ENCODE measurements at places on chromosomes 3 and 15.
A peak's percentile ranks its signal among the peaks of the same experiment; 100 is the strongest.

DNA sequence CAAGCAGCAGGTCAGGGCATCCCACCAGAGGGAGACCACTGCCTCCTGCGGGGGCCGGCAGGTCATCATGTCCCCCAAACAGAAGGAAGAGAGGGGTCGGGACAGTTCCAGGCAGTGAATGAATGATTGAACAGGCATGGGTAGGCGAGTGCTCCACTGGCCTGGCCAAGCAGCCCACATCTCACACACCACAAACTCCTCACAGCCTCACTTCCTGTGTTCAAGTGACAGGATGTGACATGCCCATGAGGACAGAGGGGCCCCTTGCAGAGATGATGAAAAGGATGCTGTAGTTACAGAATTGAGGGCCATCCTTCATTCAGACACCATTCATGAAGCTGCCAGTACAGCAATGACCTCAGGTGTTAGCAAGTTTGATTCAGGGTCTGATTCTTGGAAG is 3.7 kb downstream of the IQSEC1 start:
- no peak for DNase-seq

GRCh38 chr15:68983961-68984481 is 30.5 kb upstream of the NOX5 start:
- DNase-seq: peak; percentile 96

DNA sequence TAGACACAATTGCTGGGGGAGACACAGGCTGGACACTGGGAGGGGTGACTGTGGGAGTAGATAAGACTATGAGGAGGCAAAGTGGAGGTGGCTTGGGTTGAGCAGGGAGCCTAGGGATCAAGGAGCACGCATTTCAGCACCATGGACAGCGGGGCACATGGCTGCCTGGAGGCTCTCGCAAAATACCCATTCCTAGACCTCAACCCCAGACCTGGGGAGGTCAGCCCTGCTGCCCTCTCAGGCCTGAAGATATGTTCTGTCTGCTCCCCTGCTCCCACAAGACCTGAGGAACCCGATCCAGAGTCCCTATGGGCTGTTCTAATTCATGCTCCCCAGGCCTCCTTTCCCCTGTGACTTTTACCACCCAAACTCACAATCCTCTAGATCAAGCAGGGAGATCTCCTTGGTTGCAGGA is 16.0 kb upstream of the CPEB1 start:
- peak; percentile 73 for DNase-seq

DNA sequence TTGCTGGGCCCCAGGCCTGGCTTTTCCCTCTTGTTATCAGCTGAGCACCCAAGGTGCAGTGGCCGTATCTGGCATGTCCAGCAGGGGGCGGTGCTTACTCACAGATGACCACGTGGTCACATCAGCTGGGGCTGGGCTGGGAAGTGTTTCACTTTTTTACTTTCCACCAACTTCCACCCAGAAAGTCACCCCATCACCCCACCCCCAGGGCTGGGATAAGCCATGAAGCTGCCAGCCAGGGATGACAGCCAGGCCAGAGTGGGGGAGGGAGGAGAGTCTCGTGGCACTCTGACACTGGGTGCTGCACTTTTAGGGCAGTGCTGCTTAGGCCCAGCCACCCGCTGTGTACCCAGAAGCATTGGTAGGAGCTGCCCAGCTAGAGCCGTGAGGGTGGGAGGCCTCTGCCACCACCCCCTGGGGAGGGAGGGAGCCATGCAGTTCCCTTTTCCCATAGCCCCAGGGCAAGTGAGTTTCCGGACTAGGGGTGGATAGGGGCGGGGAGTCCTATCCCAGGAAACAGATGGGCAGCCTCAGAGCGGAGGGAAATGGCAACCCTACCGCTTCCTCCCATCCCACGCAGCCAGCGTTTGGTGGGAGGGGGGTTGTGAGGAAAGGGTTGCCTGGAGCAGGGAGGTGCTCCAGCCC is 6.1 kb downstream of the PPCDC start:
- DNase-seq: peak; percentile 92

DNA sequence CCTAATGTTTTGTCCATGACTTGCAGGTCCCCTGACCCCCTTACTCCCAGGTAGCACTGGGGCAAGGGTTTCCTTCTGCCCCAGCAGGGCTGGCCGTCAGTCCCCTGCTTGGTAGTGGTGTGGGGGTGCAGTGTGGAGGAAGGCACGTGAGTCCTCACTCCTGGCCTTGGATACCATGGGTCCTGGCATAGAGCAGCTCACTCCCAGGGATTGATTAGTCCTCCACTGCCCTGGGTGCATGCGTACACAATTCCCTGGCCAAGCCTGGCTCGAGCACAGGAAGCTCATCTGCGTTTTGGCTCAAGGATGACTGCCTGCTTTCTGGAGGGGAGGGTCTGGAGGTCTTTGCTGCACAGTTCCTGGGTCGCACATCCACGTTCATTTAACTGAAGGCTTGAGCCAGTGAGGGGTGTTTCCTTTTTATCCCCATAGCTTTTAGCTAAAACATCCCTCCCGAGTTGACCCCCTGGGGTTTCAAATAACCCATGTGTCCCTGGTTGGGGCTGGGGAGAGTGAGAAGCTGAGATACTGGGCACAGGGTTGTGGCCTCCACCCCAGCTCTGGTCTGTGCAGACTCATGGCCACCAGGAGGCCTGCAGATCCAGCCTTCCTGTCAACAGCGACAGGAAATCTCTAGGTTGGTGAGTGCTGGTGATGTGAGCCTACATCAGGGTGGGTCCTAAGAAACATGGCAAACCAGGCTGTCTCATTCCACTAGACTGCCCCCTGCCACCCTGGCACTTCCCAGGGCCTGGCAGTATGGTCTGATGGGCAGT is 11.5 kb downstream of the HEMK1 start:
- no peak for DNase-seq

DNA sequence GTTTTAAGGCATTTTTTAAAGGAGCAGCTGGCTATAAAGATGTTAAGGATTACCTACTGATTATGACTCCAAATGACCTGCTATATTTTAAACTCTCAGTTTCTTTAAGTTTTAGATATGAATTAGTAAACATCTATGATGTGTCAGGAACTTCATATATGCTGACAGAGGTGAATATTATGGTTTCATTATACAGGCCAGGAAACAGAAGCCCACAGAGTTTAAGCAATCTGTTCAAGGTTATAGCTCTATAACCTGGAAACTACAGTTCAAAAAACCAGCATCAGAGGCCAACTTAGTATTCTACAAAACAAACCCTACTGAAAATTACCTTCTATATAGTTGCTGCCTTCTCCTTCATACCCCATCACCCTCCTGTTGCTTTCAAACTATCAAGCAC is 17.4 kb downstream of the PLSCR4 start:
- DNase-seq: no peak

GRCh38 chr15:45377609-45378148 is 665 bp downstream of the GATM start:
- no peak for DNase-seq

- DNase-seq: no peak
Measured at GRCh38 chr3:142530296-142530695, 48.2 kb downstream of the ATR start.

GRCh38 chr3:80663426-80663825 is 895.6 kb upstream of the ROBO1 start:
- DNase-seq: no peak

GRCh38 chr3:46061108-46061720 is 33.9 kb upstream of the XCR1 start:
- DNase-seq: no peak

DNA sequence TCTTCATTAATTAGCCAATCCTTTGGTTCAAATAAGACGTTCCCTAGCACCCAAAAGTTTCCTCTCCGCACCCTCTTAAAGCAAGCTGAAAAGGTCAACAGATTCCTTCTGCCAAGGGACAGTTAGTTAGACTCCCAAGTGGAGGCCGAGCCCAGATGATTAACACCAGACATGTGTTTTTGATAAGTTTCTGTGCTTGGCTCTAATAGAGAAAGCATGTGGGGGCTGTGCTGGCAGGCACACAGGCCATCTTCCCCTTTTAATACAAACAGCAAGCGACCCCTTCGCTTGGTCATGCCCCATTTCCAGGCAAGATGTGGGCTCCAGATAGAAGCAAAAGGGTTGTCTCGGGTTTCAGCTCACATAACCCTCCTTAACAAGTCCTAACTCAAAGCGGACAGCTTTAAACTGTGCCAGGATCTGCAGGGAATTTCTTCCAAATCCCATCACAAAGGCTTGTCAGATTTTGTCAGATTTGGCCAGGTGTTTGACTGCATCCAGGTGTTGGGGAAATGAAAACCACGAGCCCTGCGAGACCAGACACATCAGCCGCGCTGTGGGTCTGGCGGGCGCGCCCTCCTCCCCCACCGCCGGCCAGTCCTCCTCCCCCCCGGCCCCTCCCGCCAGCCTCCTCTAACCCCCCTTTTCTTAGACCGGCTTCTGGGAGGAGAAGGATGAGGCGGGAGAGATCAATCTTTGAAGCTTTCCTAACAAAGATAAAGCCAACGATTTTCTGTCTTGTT is 3.3 kb downstream of the HES1 start:
- DNase-seq: peak; percentile 76

- DNase-seq: no peak
Measured at GRCh38 chr15:74135041-74135565, 4.7 kb downstream of the ISLR2 start.

- DNase-seq: no peak
Measured at GRCh38 chr3:99627062-99627826, 11.2 kb upstream of the COL8A1 start.

DNA sequence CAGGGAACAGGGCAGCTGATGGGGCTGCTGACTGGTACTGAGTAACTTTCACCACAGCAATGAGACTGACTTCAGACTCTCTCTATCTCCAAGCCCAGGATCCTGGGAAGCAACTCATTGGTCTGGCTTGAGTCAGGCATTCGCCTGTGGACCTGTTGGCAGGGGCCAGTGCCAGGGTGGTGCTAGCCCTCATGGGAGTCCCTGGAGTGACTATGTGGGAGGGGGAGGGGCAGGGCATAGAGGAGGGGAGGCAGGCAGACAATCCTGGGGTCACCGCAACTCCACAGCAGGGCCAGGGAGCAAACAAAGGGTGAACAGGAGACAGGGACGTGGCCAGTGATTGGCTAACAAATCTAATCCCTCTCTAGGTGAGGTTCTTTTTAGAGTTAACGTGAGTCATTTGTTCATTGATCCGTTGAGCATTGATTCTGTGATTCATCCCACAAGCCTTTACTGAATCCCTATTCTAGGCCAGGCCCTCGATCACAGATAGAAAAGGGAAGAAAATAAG is 71.8 kb downstream of the CEMIP start:
- no peak for DNase-seq

GRCh38 chr3:101725194-101725889 is 928 bp downstream of the CEP97 start:
- DNase-seq: peak; percentile 69

DNA sequence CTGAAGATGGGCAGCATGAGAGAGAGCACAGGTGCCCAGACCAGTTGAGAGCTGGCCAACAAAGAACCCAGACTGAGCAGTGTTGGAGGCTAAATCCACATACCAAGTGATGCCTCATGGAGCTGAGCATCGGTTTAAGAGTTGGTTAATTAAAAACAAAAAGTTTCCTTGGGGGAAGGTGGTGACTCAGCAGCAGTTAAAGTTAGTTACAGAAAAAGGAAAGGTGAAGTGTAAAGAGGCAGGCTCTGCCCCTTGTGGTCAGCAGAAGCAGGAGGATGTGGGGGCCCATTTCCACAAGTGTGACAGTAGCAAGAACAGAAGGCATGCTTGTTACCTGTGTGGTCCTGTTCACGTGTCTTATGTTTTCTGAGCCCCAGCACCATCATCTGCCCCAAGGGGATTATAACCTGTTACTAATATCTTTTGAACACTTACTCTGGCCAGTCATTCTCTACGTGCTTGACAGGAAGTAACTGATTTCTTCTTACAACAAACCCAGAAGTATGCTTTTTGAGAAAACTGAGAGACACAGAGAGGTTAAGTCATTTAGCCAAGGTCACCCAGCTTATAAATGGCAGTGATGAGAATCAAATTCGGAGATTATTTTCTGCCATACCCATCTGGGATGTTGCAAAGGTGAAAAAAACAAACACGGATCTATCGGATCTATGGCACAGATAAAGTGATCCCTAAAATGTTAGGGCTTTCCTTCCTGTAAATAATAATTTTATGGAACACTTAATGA is 91.0 kb downstream of the EPHB1 start:
- DNase-seq: no peak

- no peak for DNase-seq
Measured at GRCh38 chr15:69852916-69853315, 244.8 kb downstream of the TLE3 start.

- DNase-seq: no peak
Measured at GRCh38 chr15:74377831-74378766, 10.7 kb upstream of the CYP11A1 start.

DNA sequence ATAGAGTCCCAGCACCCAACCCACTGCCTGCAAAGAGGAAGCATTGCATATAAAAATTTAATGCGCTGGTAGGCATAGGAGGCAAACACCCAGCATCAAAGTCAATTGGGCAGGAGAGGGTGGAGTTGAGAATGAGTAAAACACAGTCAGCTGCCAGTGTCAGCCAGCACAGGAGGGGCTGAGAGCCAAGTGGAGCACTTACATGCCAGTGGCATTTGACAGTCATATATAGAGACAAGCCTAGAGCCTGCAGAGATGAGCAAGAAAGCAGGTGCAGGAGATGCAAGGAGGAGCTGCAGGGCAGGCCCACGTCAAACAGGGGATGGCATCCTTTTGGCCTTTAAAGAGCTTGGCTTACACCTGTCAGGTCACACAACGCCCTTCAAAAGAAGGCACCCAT is 27.6 kb upstream of the ZFAND6 start:
- no peak for DNase-seq

DNA sequence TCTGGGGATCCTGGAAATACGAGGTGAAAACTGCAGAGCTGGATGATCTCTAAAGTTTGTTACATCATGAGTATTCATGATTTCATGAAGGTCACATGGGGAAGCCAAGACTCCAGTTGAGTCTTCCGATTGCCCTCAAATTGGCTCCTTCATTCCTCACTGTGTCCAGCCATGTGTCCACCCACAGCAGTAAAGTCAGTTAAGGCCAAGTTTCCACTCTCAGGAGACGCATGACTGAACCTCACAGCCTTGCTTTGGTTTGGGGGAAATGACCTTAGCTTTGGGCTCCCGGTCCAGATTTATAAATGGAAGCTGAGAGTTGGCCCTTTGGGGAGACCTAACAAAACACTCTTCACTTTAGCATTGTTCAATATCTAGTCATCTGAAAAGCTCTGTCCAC is 289.7 kb upstream of the MCTP2 start:
- DNase-seq: no peak

GRCh38 chr3:183962807-183963206 is 54.9 kb downstream of the ABCC5 start:
- no peak for DNase-seq

GRCh38 chr3:81581966-81582599 is 179.4 kb downstream of the GBE1 start:
- peak; percentile 49 for DNase-seq

DNA sequence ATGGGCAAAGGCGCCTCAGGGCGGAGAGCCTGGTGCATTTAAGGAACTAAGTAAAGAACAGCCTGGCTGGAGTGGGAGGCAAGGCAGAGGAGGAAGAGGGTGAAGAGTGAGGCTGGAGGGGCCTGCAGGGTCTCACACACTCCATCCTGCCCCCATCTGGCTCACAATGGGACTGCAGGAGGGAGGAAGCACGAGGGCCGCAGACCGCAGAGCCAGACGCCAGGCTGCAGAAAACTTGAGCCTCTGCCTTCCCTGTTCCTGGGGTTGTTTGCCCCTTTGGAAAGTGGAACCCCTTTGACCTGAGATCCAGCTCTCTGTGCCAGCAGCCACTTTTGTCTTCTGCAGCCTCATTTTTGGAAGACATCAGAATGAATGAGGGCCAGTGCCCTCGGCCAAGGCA is 138.0 kb downstream of the SRGAP3 start:
- DNase-seq: no peak

- no peak for DNase-seq
Measured at GRCh38 chr3:106943071-106943470, 434.2 kb upstream of the CCDC54 start.

- DNase-seq: no peak
Measured at GRCh38 chr3:21159543-21159906, 591.5 kb downstream of the ZNF385D start.

All from hematopoietic multipotent progenitor cell treated with erythropoietin and hydrocortisone succinate and interleukin-3 and kit ligand, for 8 days (in vitro differentiated cells).